ENCODE measurements at places on chromosomes 7 and 10.

- DNase-seq: no peak
- no peak overlapping the region for H3K4me3 ChIP-seq
- H3K27me3 ChIP-seq: peaks cover 7% of the 10 kb centered on the region
- no peaks in the 10 kb centered on the region for H3K4me1 ChIP-seq
- H3K27ac ChIP-seq: no peak overlapping the region
- no peaks in the 10 kb centered on the region for H3K36me3 ChIP-seq
Observed at GRCh38 chr10:105073999-105074398, 432.9 kb downstream of the SORCS3 start.

DNA sequence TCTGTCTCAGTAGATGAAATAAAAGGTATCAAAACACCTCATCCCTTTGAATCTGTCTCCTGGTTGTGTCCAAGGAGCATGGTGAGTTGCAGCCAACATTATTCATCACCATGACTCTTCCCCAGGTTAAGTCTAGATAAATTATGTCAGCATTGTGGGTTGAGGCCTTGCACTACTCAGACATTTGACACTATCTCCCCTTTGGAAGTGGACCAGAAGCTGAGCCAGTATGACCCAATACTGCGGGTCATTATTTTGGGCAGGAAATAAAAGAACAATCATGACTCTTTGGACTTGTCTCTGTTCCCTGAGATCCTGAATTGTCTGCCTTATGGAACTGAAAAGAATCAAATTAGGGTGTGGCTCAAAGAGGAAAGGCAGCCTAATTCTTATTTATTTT, 168.2 kb upstream of the FAM171A1 start:
- H3K27me3 ChIP-seq: peaks cover 25% of the 10 kb centered on the region
- H3K4me3 ChIP-seq: no peak overlapping the region
- no peak overlapping the region for H3K27ac ChIP-seq
- no peak for DNase-seq
- no peaks in the 10 kb centered on the region for H3K4me1 ChIP-seq

DNA sequence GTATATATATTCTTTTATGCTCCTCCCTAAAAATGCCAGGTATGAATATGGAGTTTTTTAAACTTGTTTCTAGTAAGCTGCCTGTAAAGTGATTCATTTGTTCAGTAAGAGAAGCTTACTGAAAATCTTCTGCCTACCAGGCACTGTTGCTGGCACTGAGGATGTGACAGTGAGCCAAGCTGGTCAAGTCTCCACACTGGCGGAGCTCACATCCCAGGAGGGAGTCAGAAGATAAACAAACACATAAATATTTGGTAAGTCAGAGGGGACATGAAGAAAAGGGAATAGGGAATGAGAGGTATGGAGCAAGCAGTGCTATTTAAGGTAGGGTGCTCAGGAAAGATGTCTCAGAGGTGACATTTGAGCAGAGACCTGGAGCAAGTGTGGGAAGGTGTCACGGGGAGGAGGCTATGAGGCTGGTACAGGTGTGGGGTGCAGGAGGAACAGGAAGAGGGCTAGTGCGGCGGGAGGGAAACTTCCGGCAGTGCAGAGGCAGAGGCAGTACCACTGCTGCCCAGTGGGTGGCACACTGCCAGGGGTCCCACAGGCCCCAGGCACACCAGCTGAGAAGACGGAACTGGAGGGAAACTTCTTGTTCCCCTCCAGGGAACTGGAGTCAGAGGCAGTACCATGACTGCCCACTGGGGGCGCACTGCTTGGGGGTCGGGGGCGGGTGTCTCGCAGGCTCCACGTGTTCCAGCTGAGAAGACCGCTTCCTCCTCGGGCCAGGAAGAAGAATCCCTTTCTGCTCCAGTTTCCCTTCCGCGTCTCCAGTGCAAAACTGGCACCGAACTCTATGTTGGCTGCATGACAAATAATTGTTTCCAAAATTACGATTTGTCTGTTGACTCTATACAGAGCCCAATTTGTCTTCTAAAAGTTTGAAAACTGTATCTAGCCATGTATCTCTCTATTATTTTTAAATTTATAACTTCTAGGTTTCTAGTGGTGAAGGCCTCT, 161.0 kb downstream of the TEX36 start:
- H3K27me3 ChIP-seq: no peaks in the 10 kb centered on the region
- H3K27ac ChIP-seq: no peak overlapping the region
- peaks cover 3% of the 10 kb centered on the region for H3K36me3 ChIP-seq
- no peak for DNase-seq

- H3K4me1 ChIP-seq: no peaks in the 10 kb centered on the region
- H3K4me3 ChIP-seq: no peak overlapping the region
- no peaks in the 10 kb centered on the region for H3K36me3 ChIP-seq
- peaks cover 26% of the 10 kb centered on the region for H3K27me3 ChIP-seq
- DNase-seq: no peak
Observed at GRCh38 chr7:104358446-104359132, 30.2 kb downstream of the LHFPL3 start.

DNA sequence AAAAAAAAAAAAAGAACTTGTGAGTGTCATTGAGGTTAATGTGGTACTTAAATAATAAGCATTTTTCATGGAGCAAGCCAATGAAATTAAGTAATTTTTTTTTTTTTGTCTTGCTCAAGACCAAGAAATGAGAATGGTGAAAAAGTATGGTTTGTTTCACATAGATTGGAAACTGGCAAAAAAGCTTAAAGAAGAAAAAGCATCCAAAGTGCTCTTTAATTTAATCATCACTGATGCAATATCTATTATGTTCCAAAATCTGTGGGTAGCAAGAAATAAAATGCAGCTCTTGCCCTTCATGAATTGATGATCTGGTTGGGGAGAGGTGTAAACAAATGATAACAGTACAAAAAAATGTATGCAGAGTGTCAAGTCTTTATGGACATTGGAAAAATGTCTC, 980.6 kb downstream of the REEP3 start:
- no peaks in the 10 kb centered on the region for H3K36me3 ChIP-seq
- no peak overlapping the region for H3K4me3 ChIP-seq
- no peaks in the 10 kb centered on the region for H3K27me3 ChIP-seq

GRCh38 chr10:130994845-130995244, 316.7 kb downstream of the TCERG1L start:
- DNase-seq: no peak
- H3K36me3 ChIP-seq: no peaks in the 10 kb centered on the region
- H3K4me1 ChIP-seq: no peaks in the 10 kb centered on the region
- H3K27ac ChIP-seq: no peak overlapping the region
- H3K4me3 ChIP-seq: no peak overlapping the region

DNA sequence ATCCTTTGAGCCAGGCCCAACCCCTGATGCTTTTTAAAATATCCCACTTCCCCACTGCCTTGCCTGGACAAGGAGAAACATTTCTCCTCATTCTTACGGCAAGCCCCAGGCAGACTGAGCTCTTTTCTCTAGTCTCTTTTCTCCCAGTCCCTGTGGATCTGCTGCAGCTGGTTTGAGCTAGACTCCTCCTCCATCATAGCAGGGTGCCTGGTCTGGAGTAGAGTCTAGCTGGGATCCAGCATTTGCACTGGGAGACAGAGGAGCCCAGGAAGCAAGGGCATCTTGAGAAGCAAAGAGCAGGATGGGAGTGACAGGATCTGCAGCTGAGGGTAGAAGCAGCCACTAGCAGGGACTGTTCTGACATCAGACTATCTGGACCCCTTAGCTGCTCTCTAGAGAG, 562.3 kb upstream of the COBL start:
- H3K36me3 ChIP-seq: no peaks in the 10 kb centered on the region
- no peak for DNase-seq
- H3K4me3 ChIP-seq: no peak overlapping the region
- H3K27ac ChIP-seq: no peak overlapping the region
- H3K27me3 ChIP-seq: no peaks in the 10 kb centered on the region
- H3K4me1 ChIP-seq: no peaks in the 10 kb centered on the region

DNA sequence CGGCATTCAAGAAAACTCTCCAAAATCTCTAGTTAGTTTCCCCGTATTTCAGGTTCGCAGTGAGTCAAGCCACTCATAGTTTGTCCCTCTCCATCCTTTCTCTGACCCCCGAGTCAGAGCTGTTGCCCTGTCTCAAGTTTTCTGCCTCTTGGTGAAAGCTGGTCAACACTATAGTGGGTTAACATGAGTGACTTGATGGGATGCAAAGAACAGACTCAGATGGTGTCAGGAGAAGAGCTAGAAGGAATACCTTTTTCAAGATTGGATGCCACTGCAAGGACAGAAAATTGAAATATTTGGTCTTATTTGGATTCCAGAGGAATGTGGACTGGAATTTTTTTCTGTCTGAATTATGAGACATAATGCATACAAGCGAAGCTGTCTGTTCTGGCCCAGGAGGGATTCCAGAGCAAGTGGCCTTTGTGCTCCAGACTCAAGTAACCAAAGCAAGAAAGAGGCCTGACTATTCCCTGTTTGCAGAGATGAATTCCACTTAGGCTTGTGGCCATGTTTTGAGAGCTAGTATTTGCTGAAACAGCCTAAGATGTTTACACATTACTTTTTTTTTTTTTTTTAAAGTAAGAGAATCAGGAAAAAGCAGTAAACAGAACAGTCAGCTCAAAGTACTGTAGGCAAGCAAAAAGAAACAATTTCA, 67.4 kb downstream of the VWC2 start:
- H3K27ac ChIP-seq: no peak overlapping the region
- no peaks in the 10 kb centered on the region for H3K4me1 ChIP-seq
- no peak overlapping the region for H3K4me3 ChIP-seq
- H3K27me3 ChIP-seq: peaks cover 10% of the 10 kb centered on the region
- DNase-seq: no peak
- no peaks in the 10 kb centered on the region for H3K36me3 ChIP-seq

DNA sequence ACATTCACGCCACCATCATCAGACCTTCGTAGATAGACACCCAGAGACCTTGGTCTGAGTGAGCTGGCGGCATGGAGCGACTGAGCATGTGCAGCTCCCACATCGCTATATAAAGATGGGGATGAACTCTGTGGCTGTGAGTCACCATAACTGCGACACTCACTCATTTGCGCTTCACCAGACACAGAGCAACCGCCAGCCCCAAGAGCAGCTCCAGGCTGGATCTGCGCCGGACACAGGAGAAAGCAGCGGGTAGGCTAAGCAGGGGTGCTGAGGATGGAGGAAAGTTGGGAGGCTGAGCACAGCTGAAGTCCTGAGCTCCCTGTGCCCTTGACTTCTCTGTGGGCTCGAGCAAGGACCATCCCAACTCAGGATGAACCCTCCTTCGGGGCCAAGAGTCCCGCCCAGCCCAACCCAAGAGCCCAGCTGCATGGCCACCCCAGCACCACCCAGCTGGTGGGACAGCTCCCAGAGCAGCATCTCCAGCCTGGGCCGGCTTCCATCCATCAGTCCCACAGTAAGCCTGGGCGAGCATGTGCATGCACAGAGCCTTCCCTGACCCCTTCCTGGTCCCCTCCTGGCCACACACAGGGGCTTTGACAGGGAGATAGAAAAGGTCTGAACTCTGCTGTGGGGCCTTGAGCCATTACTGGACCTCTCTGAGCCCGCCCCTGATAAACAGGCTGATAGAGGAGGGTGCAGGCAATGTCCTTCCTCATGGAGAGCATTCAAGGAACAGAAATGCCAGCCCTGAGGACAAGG, at the start of gene OPN4:
TSS of gene OPN4 (plus strand) at position 137 of the 762 bp plus-strand sequence. CDS start at position 374, 237 bp downstream.
- H3K4me1 ChIP-seq: no peaks in the 10 kb centered on the region
- no peak for DNase-seq
- H3K36me3 ChIP-seq: peaks cover 3% of the 10 kb centered on the region

DNA sequence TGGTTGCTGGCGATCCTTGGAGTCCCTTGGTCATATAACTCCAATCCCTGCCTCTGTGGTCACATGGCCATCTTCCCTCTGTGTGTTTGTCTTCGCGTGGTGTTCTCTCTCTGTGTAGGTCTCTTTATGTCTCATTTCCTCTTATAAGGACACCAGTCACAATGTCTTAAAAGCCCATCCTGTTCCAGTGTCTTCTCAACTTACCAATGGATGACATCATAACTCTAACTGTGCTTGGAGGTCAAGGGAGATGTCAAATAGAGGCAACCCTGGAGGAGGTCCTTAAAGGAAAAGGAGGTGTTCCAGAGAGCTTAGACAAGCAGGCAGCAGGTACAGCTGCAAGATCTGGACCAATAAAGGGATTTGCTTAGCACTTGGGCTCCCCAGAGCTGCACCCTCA, 143.0 kb downstream of the BUB3 start:
- H3K4me1 ChIP-seq: no peaks in the 10 kb centered on the region
- no peaks in the 10 kb centered on the region for H3K36me3 ChIP-seq
- DNase-seq: no peak
- H3K4me3 ChIP-seq: no peak overlapping the region
- H3K27ac ChIP-seq: no peak overlapping the region

- H3K36me3 ChIP-seq: peaks cover 5% of the 10 kb centered on the region
- H3K4me1 ChIP-seq: peaks cover 31% of the 10 kb centered on the region
- no peak for DNase-seq
Observed at GRCh38 chr10:317271-317769, 182.1 kb downstream of the ZMYND11 start.

DNA sequence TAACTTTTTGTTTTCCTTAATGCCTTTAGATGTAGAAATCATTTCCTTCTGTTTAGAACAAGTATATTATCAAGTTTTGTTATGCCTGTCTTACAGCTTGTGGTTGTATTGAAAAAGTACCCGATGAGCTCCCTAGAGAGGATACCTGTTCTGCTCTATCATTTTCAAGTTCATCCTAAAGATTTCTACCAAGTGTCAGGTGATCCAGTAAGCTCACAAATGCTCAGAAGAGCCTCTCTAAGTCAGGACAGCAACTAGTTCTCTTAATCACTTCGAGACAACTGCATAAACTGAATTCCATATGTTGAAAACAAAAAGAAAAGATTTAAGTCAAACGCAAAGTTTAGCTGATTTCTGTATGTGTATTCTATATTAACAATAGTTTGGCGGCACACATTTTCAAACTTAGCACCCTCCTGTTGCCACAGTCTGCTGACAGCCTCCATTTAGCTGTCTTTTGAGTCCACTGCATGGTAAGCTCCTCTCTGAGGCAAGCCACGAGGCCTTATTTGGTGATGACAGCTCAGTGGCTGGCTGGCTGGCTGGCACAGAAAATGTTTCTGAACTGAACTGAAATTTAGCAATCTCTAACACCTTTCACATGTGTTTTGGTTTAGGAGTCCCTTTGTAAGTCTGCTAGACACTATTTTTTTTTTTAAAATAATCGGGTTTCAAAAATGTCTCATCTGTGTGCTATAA, 59.4 kb downstream of the SEMA3C start:
- H3K27me3 ChIP-seq: no peaks in the 10 kb centered on the region
- no peaks in the 10 kb centered on the region for H3K36me3 ChIP-seq
- no peak overlapping the region for H3K4me3 ChIP-seq
- no peak overlapping the region for H3K27ac ChIP-seq
- no peaks in the 10 kb centered on the region for H3K4me1 ChIP-seq

DNA sequence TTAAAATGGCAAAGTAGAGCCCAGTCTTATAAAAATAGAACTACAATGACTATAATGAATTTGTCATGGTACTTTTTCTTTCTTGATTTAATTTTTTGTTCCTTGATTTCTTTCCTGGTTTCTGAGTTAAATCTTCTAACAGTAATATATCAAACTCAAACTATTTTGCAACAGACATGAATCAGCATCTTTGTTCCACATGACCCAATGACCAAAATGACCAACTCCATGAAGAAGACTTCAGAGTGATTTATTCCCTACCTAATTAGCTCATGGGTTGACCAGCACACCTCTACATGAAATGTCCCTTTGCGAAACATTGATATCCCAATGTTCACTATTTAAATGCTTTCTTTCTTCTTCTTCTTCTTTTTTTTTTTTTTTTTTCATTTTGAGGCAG, 30.9 kb downstream of the NMT2 start:
- H3K36me3 ChIP-seq: peaks cover 12% of the 10 kb centered on the region
- peak overlapping the region; percentile 30 for H3K27ac ChIP-seq
- DNase-seq: no peak
- H3K4me3 ChIP-seq: no peak overlapping the region
- H3K4me1 ChIP-seq: peaks cover 25% of the 10 kb centered on the region

Data from T-helper 17 cell (primary cell).